Stimulated activated CD8-positive, alpha-beta memory T cell treated with anti-CD3 and anti-CD28 coated beads, Interleukin-7, amount 100 ng/mL, for 1 hour (primary cell): ENCODE measurements at places on chromosomes 12 and 14.

DNA sequence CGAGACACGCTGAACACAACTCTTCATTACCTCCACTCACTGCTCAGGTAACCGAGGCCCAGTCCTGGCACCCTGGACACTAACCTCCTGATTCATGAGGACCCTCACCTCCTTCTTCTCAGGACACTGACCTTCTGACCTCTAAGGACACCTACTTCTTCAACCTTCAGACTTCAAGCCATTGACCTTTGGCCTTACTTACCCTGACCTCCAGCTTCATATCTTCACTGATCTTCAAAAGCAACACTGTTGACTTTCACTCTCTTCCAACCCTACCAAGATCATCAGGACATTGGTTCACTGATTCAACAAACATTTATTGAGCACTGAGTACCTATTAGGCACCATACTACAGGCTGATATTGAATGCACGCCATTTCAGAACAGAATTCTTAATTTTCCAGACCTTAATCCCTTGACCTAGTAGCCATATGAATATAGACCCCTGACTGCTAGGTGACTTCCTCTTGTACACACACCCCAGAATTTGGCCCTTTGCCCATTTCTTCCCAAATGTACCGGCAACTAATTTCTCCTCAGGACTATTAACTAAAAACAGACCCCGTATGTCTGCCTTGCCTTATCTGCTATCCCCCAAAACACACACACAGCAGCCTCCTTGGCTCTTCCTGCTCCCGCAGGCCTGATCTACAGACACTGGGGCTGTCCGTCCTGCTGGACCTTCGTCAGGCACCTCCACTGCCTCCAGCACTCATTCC is 5.8 kb downstream of the ARHGEF40 start:
- no peak for DNase-seq

- no peak for DNase-seq
These were observed 23.4 kb downstream of the PLEKHG3 start for GRCh38 chr14:64727551-64728071.

- DNase-seq: no peak
These were observed 32.6 kb downstream of the COCH start for GRCh38 chr14:30906752-30907658.

- DNase-seq: peak; percentile 4
These were observed 823 bp downstream of the ATG2B start for GRCh38 chr14:96362071-96362964.
